Adipocyte (in vitro differentiated cells): ENCODE measurements at places on chromosomes 13 and 19.
A peak's percentile ranks its signal among the peaks of the same experiment; 100 is the strongest.

GRCh38 chr13:30872276-30872594 is 33.8 kb upstream of the MEDAG start:
- no peak for DNase-seq

DNA sequence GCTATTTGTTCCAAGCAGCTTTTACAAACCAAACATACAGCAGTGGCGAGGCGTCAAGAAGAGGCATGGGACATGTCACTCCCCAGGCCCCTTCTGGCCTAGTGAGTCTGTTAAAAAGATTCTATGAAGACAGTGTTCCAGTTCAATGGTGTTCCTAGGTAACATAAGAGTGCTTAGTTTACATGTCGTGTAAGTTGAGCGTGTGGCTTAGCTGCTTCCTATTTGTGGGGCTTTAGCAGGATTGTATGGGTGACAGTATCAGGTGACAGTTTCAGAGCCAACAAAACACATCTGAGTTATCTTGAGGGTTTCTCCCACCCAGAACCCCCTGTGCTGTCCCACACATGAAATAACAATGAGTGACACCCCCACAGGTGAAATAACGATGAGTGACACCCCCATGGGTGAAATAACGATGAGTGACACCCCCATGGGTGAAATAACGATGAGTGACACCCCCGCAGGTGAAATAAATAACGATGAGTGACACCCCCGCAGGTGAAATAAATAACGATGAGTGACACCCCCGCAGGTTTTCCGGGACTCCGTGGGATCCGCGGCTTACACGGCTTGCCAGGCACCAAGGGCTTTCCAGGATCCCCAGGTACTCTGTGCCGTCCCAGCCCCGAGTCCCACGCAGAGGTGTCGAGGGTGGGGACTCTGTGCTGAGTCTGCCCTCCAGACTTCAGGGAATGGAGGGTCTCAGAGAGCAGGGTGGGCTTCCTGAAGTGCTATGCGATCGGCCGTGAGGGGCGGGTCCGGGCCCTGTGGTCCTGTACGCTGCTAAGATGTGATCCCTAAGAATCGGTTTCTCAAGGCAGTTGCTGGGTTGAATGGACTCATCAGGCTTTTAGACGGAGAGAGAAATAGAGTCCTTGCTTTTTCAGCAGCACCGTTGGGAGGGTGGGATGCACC is 68.6 kb downstream of the RAB20 start:
- DNase-seq, result no peak

DNA sequence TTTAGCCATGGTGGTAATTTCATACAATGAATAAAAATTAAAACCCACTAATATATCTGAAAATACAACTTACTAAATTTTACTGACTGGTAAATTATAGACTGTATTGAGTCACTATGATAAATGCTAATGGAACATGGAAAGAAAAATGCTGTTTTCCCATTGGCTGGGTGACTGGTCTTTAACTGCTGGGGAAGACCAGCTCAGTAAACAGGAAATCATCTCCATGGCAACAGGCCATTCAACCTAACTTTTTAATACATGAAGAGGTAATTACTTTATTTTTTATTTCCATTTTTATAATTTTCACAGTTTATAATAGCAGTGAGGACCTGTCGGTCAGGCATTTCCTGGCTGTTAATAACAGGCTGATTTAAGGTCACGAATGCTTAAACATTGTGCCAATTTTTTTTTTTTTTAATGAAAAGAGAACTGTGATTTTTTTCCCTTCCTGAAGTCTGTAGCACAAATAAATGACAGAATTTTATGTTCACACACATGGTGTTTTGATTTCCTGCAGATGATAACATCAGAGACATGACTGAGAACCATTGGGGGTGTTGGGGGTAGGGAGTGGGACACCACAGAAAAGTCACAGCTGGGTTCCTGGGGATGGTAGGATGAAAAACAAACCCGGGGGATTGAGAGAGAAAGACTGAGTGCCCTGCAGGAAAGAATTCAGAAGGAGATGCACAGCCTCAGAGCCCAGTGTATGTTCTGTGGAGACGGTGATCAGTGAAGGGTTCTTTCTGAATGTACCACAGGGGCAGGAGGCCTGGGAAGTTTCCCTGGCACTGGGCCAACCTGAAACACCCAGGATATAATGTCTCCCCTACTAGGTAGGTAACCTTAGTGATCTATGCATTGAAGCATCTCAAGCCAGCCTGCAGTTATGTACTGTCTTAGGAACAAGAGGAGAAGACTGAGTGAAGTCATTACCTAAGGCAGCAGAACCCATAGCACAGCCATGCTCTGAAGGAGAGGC is 297.1 kb downstream of the COG6 start:
- no peak for DNase-seq

DNA sequence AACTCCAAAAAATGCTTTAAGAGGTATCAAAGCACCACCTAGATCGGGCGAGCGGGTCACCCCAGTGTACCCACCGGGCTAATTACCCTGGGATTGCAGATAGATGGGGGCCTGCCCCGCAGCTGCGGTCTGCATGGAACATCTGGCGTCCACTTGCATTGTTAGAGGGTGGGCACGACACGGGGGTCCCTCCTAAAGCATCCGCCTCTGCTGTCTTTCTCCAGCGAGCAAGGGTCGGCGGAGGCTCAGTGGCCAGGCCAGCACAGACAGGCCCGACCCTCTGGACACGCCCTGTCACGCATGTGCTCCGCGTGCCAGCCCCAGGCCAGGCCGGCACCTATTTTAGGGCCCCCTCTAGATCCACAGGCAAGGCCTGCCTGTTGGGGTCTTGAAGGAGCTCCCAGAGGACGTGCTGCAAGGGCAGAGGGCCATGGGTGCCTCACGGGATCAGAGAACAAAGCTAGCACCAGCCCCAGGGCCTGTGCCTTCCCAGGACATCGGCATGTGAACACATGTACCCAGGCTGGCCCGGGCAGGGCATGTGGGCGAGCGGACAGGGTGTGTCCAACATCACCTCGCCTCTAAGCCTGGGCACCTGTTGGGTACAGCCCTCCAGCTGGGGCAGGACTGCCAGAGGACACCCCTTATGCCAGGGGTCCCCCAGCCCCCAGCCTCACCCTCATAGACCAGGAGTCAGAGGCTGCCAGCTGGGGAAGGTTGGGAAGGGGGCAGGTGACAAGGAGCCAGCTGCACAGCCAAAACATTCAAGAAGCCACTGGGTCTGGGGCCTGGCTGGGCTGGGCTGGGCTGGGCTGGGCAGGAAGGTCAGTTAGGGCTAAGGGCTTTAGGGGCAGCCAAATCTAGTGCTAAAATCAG is 35.6 kb upstream of the NANOS3 start:
- DNase-seq, result peak; percentile 73

DNA sequence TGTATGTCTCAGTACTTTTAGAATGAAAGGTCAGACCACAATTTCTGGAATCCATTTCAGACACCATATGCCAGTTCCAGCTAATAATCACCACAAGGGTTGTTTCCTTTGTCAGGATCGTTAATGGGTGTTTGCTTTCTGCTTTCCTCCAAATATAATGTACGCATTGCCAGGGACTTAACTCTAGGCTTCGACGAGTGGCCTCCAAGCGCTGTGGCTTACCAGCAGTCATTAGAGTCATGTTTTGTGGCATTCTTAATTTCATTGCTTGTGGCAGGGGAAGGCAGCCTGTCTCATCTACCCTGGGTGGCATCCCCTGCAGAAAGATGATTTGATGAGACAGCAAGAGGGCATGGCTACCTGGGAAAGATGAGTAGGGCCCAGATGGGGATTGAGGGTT is 22.5 kb downstream of the SAFB start:
- DNase-seq, result no peak

DNA sequence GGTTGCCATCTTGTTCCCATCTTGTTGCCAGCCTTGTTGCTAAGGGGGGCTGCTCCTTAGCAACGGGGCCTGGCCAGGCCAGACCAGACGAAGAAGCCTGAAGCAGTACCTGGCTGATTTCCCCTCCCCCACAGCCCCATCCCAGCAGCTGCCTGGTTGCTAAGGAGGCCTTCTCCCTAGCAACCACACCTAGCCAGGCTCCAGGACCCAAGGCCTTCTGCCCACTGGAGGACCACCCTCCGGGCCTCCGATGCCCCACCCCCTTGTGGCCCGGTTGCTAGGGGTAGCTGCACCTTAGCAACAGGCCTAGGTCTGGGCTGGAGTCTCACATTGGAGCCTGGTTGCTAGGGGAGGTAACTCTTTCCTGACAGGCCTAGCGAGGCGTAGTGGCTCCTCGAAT is 3.9 kb downstream of the PRRG2 start:
- no peak for DNase-seq

DNA sequence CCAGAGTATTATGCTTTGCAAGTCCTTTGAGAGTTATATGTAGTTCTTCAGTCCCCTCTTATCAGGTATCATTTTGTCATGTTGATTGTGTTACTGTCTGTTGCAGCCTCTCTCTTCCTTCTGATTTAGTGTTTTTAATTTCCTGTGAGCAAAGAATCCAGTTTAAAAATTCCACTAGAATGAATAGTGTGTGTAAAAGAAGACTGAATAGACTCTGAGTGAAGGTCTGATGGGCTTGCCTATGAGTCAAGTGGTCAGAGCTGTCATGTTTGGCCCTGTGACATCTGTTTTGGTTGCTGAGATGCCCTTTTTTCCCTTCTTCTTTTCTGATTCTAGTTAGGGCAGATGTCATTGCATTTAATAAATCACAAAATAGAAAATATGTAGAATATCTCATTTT is 23.3 kb upstream of the KCTD4 start:
- DNase-seq, result no peak

- no peak for DNase-seq
Observed at GRCh38 chr19:12789098-12789903, 2.0 kb upstream of the JUNB start.

GRCh38 chr13:31639443-31640163 is 99.7 kb upstream of the RXFP2 start:
- peak; percentile 52 for DNase-seq

DNA sequence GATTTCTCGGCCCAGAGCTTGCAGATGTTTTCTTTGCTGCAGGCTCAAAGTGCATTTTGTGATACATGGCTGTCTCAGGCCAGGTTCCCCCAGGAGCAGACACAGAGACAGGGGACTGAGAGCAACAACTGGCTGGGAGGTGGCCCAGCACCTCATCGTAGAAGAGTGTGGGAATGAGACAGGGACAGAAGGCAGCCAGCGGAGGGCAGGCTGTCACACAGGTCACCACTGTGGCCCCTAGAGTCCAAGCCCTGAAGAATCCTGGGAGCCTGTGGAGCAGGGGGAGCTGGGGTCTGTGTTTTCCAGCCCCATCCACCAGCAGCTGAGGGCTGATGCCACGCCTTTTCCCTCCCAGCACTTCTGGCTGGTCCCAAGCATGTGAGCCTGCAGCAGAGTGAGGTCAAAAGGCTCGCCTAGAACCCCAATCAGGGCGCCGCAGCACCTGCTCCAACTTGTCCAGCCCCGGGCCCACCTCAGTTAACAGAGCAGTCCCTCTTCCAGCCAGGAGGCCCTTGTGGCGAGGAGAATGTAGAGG is 723.8 kb downstream of the UQCRFS1 start:
- no peak for DNase-seq

- no peak for DNase-seq
Observed at GRCh38 chr13:110551284-110551683, 10.2 kb downstream of the RAB20 start.

DNA sequence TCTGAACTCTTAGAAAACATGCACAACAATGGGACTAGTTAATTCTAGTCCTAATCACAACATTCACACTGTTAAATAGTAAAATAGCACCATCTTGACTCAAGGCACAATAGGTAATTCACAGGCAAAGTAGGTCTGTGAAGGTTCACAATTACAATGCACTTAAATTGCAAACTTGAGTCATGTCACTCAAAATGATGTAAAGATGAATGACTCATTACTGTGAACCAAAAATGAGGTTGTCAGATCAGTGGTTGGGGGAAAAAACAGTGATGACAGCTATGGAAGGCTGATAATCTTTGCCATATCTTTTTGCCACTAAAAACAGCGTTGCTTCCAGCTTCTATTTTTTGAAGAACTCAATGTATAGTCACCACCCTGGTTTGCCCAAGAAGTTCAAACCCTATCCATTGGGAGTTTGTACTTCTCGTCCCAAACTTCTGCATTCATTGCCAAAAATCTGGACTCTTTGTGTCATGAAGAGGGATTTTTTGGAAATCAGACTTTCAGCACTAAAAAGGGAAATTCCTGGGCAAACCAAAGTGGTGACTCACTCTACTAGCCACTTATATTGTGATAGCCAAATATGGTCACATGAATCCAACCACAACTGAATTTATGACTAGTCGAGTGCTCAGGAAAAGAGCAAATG is 200.9 kb upstream of the TMTC4 start:
- DNase-seq, result peak; percentile 78

DNA sequence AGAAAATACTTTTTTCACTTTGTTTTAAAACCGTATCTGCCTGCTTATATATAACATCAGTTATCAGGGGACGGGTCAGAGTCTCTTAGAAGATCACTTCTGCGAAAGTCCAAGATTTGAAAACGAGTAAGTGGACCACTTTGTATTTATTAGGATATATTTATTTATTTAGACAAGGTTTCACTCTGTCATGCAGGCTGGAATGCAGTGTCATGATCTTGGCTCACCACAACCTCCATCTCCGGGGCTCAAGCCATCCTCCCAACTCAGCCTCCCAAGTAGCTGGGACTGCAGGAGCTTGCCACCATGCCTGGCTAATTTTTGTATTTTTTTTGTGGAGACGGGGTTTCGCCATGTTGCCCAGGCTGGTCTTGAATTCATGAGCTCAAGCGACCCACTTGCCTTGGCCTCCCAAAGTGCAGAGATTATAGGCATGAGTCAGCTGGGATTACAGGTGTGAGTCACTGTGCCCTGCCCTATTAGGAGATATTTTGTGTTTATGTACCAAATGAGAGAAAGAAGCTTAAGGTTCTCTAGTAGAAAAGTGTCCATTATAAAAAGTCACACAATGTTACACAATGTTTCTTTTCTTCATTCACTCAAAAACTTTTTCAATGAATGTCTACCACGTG is 39.5 kb downstream of the RASL11A start:
- DNase-seq, result no peak

DNA sequence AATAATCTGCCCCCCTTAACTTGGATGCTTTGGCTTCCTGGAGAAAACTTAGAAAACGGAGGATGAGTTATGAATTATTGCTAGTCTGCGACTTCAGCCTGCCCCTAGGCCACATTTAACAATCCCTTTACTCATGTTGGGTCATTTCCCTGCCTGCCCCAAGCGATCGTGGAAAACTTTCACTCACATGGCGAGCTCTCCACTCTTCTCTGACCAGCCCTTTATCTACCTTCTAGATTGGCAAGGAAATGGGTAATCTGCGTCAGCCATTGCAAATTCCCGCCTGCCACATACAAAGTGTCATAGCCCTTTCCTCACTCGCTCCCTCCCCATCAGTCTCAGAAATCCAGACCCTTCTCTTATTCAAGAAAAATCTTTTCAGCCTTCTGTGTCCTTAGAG is 154.3 kb upstream of the IRS2 start:
- DNase-seq, result no peak

- DNase-seq, result no peak
Observed at GRCh38 chr19:28009696-28010095, 1203.3 kb downstream of the UQCRFS1 start.
